ENCODE measurements at places on chromosomes 13 and 19. TPM values are rescaled to one million over a fixed set of nuclear protein-coding genes. Genes with fewer than 3 reads are reported as not detected.

Gene CLEC11A
- 10.9 TPM for total RNA-seq

Gene RDH8
- 0.22 TPM for total RNA-seq

Gene CEACAM3
- not detected for total RNA-seq

Gene ATP4A
- not detected for total RNA-seq

Gene TMEM147
- total RNA-seq: 443 TPM

Gene LDLR
- 29.7 TPM for total RNA-seq

Gene SHISA2
- not detected for total RNA-seq

Gene PEAK3
- not detected for total RNA-seq

Gene FFAR3
- total RNA-seq: not detected

Gene PIK3R2
- total RNA-seq: 10.3 TPM

Gene ADGRE3
- total RNA-seq: not detected

Gene GAS6
- 8.7 TPM for total RNA-seq

Gene GPR12
- total RNA-seq: not detected

Gene KLF1
- 0.05 TPM for total RNA-seq

Gene CYP4F3
- 2.3 TPM for total RNA-seq

Gene KIR2DL4
- not detected for total RNA-seq

Gene PEG3
- not detected for total RNA-seq

Gene CABP5
- total RNA-seq: not detected

Gene KLK6
- total RNA-seq: 0.17 TPM

Gene KLK14
- 0.41 TPM for total RNA-seq

Gene PSG1
- total RNA-seq: 0.27 TPM

Gene MEDAG
- total RNA-seq: 0.06 TPM

Gene SIAH3
- total RNA-seq: not detected

Gene TBXA2R
- total RNA-seq: 0.96 TPM

Gene ZNF574
- total RNA-seq: 26.8 TPM

Gene ZNF296
- total RNA-seq: 9.1 TPM

Gene OR7A5
- not detected for total RNA-seq

Gene ZIC2
- 9.4 TPM for total RNA-seq

All from A549 treated with CORT108297 at 1 μM for 4 hours (cell line).